ENCODE measurements at places on chromosomes 13 and 19.

GRCh38 chr13:96379967-96380366, 290.1 kb downstream of the HS6ST3 start:
- no peak for DNase-seq

DNA sequence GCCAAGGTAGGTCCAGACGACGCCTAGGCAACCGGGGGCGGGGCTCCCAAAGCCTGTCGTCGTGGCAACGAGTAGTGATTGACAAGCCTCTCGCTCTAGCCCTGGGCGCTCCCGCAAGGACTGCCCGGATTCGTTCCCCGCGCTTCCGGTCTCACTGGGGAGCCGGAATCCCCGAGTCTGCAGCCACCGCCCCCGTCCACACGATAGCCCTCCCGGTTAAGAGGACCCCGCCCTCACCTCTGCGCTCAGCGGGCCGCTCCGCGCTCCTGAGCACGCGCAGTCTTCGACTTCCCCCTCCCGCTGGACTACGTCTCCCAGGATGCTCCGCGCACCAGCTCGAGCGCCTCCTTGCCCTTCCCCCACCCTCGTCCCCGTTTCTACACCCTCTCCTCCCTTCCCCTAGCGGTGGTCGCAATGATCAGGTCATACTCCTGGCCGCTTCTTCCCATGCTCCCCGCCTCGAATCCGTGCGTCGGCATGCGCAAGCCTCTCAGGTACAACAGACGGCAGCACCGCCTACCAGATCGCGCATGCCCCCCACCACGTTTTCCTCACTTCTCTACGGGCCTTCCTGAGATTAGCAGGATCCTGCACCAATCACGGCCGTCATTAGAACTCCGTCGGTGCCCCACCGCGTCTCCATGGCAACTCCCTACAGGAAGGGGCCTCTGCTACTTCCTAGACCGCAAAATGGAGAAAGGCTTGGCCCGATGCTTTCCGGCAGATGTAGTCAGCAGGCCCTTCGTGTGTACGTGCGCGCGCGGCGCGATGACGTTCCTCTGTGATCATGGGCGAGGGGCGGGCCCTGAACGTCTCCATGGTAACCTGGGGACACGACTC, at the start of gene MZF1:
TSS of gene MZF1 (minus strand) at position 518 of the 840 bp plus-strand sequence. CDS start 1,946 bp downstream, outside the sequence.
- DNase-seq = peak; percentile 87

DNA sequence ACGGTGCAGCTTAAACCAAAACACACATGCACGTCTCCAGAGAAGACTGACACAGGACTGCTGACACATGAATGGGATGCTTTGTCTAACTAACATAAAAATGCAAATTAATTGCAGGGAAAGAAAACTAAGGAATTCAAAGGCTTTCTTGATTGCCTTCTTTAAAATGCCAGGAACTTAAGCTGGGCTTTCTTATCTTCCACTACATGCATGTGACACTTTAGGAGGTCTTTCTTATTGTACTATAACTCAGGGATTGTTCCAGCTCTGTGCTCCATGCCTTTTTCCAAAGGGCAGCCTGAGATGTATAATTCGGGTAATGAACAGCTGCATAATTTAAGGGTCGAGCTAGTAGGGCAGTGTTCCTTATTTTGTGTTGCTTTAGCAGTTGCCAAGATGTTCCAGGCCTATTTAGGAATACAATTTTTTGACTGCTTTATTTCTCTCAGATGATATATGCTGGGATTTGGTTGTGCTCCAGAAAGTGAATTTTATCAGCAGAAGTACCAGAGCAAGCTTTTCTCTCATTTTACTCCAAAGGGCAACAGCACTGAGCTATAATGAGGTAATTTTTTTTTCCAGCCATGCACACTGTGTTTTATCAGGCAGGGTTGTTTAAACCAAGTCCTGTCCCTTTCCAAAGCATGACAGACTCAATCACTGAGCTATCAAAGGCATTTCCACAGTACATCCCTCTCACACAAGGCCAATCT, 885.2 kb downstream of the PCDH9 start:
- DNase-seq = no peak

- no peak for DNase-seq
Measured at GRCh38 chr13:36815062-36815461, 4.0 kb upstream of the RFXAP start.

DNA sequence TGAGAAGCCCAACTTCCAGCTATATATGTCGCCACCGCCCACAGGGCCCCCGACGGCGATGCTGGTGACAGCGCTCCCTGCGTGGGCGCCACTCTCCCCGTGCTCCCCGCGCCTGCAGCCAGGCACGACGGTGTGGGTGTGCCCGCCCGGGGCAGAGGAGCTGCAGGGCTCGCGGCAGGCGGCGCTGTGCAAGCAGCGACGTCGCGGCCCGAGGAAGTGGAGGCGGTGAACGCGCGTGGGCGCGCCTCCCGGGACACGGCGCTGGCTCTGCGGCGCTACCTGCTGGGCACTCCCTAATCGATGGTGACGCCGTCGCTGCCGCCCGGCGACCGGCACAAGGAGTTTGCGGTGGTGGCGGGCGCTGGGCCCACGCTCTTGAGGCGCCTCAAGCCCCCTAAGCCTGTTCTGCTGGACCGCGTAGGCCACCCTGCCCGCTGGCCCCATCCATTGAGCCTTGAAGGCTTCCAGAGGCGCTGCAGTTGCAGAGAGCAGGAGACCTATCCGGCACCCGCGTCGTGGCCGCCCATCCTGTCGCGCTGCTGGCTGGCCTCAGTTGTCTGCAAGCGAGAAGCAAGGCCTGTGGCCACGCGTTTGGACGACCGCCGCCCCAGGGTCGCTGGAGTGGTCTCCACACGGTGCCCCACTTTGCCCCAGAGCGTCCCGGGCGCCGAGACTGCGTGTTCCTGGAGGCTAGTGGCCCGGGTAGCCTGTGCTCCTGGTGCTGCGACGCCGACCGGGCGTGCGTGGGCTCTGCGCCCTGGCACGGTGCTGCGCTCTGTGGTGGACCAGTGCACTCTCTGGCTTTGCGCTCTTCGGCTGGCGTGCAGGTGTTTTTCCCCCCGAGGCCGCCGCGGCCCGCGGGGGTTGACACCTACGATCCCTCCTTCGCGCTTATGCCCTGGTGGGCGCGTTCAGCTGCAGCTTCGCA, 23.1 kb downstream of the LRFN3 start:
- no peak for DNase-seq

DNA sequence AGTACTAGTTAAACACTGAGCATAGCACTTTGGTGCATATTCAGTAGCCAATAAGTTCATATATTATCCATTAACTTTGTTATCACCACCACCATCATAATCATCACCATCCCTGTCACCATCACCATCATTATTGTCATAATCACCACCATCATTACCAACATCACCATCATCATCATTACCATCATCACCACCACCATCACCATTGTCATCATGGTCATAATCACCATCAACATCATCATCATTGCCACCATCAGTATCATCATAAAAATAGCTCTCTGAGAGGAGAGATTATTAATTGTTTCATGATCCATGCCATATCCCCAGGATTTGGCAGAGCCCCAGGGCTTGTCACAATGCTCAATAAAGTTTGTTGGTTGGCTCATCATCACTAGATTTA, 49.3 kb downstream of the MBD3L1 start:
- no peak for DNase-seq

GRCh38 chr19:8306235-8307054, 1.7 kb downstream of the CD320 start:
- DNase-seq = no peak

DNA sequence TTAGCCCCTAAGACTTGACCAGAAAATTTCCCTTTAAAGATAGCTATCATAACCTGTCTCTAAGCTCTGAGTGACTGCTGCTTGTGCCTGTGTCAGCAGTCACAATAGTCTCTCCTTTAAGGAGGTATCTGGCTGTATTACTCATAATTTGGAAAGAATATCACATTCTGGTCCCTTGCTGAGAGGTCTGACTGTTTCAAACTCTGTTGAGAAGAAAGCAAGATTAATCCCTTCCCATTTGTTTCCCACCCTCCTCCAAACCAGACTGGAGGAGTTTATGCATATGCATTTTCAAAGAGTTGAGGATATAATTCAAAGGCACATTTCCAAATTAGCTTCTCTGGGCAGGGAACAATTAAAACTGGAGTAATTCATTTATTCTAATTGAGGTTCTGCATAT, 2.3 kb downstream of the HTR2A start:
- DNase-seq = no peak

- no peak for DNase-seq
Measured at GRCh38 chr13:94129490-94129894, 350.0 kb downstream of the DCT start.

DNA sequence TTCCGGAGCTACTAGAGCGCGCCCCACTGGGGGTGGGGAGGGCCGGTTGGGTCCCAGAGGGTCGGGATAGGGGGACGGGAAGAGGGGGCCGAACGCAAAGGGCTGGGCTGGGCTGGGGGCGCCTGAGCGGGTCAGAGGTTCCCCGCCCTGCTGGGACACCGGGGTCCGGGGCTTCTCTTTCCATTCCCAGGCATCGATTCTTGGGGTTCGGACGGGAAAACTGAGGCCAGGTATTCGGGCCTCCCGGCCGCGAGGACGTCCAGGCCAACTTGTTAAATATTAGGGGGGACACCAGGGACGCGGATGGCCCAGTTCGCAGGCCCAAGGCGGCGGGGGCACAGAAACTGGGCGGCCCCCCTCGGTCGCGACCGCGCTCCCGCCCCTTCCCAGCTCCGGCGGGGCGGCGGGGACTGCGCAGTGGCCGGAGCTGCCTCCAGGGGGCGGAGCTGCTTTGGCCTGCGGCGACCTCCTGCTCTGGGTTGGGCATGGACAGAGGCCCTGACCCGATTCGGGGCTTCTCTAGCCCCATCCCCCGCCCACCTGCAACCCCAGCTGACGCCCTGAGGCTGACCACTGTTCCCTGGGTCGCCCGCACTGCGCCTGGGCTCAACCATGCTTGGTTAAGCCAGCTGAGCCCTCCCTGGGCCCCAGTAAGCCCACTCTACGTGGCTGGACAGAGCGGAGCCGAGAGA, 1.2 kb upstream of the KLF16 start:
- DNase-seq = no peak

DNA sequence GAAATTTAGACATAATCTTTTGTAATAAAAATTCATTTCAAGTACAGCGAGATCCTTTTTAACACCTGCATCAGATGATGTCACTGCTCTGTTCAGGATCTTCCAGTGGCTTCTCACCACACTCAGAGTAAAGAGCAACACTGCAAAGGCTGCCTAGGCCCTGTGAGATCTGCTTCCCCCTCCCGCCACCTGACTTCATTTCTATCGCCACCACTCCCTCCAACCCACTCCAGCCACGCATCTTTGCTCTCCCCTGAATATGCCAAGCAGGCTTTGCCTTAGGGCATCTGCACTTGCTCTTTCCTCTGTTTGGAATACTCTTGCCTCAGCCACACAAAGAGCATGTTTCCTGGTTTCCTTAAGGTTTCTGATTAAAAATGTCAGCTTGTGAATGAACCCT, 58.3 kb downstream of the MBNL2 start:
- no peak for DNase-seq

DNA sequence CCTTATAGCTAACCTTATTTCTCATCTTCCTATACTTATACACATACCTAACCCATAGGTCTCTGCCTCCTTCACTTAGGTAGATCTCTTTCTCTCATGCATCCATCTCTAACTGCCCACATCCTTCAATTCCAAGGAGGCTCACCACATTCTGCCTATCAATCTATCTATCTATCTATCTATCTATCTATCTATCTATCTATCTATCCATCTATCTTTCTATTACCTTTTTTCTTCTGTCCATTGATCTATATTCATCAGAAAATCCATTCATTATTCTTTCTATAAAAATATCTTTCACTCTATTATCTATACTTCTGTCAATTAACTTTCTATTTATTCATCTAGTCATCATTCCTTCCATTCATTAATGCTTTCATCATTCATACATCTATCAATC, 11.1 kb upstream of the CYP2A7 start:
- DNase-seq = no peak

DNA sequence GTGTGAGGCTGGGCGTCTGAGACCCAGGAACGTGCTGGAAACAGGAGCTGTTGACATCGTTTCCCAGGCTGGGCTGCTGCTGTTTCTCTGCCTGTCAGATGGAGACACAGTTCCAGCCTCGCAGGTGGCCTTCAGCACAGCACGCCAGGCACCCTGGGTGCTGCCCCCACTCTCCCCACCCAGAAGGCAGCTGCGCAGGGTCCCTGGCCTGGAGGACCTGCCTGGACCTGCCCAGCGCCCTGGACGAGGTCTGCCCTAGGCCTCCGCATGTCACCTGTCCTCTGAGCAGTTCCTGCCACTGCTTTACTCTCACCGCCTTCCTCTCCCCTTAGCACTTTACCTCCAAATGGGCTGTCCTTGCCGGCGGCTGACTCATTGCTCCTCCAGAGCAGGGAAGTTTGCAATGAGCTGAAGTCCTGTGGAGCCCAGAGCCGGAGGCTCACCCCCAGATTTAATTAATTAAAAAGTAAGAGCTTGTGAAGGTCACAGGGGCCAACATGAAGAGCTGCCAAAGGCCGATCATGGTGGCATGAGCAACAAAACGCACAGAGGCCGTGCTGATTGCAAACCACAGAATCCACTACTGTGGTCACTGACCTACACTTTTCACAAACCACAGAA, 32.2 kb downstream of the C13orf46 start:
- DNase-seq = no peak

DNA sequence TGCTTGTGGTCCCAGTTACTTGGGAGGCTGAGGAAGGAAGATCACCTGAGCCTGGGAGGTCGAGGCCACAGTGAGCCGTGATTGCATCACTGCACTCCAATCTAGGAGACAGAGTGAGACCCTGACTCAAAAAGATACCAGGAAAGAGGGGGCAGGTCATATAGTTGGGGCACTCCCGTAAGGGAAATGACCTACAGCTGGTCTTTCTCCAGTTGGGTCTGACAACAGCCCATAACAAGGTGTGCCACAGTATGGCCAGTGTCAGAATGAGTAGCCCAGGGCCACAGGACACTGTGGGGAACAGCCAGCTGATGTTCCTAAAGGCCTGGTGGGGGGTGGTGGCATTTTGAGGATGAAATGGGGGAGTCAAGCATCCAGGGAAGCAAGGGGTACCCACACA, 10.8 kb downstream of the DNMT1 start:
- DNase-seq = no peak

DNA sequence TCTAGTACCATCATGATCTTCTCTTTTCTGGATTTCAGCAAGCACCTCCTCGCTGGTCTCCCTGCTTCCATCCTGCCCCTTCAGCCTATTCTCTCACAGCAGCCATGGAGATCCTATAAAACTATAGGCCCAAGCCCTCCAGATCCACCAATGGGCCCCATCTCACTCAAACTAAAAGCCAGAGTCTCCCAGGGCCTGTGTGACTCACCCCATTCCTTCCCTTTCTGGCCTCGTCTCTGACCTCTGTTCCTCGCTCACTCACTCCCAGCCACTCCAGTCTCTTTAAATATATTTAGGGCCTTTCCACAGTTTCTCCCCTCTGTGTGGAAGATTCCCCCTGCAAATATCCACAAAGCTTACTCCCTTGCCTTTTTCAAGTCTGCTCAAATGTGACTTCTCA, 89.7 kb downstream of the HSPH1 start:
- no peak for DNase-seq

GRCh38 chr19:54420383-54421168, 5.3 kb downstream of the TTYH1 start:
- DNase-seq = no peak
